ENCODE measurements at places on chromosomes 13 and 19.

DNA sequence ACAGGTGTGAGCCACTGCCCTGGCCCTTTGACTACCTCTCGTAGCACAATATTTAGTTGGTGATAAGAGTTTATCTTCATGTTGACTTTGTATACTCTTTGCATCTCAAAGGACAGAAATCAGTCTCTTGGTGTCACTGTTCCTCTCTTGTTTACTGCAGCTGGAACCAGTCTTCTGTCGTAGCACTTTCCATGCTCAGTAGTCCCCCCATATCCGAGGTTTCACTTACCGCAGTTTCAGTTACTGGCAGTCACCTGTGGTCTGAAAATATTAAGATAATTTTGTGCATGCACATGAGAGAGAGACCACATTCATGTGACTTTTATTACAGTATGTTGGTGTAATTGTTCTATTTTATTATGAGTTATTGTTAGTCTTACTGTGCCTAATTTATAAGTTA, 49.1 kb downstream of the WASF3 start:
- DNase-seq = no peak

GRCh38 chr13:42320375-42320787, 48.4 kb downstream of the AKAP11 start:
- no peak for DNase-seq

DNA sequence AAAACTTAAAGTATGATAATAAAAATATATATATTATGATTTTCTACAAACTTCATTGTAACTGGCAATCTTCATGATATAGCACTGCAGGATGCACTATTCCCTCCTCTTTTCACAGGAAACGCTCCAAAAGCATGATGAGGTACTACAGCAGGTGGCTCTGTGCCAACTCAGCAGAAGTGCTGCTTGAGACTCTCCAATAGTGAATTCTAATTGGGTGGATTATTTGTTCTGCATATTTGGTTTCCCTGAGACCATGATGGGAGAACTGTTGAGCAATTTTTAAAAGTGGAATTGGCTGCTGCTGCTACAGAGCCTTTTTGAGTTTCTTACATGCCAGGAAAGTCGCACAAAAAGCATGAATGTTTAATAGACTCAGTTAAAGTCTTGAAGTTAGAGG, 1782.4 kb upstream of the PCDH20 start:
- DNase-seq = no peak

DNA sequence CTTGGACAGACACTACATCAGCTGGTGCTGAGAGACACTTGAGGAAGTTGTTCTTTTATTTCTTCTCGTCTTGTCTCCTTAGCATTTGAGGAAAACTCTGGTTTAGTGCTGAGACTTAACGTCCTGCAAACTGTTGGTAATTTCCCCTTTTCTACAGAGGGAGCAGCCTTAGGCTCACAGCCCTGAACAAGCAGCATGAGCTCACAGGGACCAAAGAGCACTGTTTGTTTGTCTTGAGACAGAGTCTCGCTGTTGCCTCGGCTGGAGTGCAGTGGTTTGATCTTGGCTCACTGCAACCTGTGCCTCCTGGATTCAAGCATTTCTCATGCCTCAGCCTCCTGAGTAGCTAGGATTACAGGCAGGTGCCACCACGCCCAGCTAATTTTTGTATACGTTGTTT, 5.5 kb downstream of the ZNF805 start:
- no peak for DNase-seq

GRCh38 chr13:106484537-106485193, 50.8 kb downstream of the EFNB2 start:
- DNase-seq = no peak

- no peak for DNase-seq
Observed at GRCh38 chr13:113928685-113929627, 44.9 kb downstream of the C13orf46 start.

DNA sequence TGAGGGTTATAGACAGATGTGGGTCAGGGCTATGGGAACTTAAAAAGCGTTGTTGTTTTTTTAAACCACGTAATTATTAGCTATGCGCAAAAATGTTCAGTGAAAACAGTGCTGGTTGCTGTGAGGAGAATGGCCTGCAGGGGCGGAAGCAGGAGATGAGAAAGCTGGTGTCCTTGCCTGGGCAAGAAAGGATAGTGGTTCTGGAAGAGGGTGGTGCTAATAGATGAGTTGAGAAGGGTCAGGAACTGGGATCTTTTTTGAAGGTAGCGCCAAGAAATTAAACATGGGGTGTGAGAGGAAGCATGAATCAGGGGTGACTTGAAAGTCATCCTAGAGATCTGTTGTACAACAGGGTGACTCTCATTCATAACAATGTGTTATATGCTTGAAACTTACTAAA, 4.8 kb upstream of the SMG9 start:
- DNase-seq = no peak

DNA sequence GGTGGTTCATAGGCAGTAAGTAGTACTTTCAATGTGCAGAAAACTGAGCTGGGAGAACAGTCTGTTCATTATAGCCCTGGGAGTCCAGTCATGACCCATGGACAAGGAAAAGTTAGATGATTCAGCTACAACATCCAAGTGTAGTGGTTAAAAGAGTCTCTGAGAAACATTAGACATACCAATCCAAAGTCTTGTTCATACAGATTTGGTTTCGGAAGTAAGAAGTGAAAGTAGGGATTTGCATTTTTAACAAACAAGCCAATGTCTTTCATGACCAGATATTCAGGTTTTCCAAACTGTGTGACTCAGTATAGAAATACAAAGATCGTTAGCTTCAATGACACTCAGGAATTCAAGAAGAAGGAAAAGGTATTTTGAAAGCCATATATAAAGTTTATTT, 345.3 kb downstream of the SLITRK1 start:
- DNase-seq = no peak

- no peak for DNase-seq
Observed at GRCh38 chr19:17346109-17346671, 8.8 kb downstream of the GTPBP3 start.

GRCh38 chr13:31629085-31629780, 110.1 kb upstream of the RXFP2 start:
- DNase-seq = no peak

DNA sequence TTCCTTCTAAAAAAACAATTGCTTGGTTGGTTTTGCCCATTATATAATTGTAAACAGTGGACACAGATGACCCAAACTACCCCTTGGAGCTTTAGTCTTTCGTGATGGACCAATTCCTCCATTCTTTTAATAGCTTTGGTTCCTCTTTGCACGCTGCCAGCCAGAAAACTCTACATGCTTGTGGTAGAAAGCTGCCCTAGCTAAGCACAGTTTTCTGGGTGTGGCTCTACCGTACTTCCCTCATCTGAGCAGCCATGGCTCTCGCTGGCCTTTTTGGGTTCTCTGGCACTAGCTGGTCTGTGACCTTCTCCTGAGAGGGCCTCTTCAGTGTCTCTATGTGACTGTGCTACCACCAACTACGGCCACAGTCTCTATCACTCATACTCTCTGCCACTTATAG, 29.9 kb upstream of the CEBPA start:
- no peak for DNase-seq

GRCh38 chr13:32917504-32917903, 98.7 kb upstream of the KL start:
- DNase-seq = no peak

DNA sequence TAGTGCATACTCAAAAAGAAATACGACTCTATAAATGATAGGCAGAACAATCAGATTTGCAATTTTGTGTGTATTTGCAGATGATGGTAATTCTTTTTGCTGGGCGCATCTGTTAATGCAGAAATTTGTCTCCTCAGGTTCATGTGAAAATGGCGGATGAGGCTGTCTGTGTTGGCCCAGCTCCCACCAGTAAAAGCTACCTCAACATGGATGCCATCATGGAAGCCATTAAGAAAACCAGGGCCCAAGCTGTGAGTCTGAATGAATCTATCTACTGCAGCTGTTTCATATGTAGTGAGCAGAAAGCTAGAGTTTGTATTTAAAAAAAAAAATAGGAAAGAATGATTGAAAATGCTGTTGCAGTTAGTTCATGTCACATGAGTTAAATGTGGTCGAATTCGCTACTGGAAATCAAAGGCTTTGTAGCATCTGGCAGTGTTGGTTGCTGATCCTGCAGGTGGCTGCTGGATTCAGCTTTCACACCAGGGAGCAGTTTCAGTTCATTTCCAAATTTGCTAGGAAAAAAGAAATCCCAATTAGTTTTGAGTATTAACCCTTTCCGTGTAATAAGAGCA, 66.0 kb downstream of the PCCA start:
- DNase-seq = no peak

GRCh38 chr19:49453757-49454240, 774 bp downstream of the ALDH16A1 start:
- no peak for DNase-seq

GRCh38 chr13:113407531-113408393, 43.8 kb upstream of the GRTP1 start:
- DNase-seq = no peak

GRCh38 chr19:30227661-30228112, 144.5 kb upstream of the ZNF536 start:
- DNase-seq = no peak

- no peak for DNase-seq
Observed at GRCh38 chr13:20728579-20729311, 25.2 kb downstream of the IL17D start.

DNA sequence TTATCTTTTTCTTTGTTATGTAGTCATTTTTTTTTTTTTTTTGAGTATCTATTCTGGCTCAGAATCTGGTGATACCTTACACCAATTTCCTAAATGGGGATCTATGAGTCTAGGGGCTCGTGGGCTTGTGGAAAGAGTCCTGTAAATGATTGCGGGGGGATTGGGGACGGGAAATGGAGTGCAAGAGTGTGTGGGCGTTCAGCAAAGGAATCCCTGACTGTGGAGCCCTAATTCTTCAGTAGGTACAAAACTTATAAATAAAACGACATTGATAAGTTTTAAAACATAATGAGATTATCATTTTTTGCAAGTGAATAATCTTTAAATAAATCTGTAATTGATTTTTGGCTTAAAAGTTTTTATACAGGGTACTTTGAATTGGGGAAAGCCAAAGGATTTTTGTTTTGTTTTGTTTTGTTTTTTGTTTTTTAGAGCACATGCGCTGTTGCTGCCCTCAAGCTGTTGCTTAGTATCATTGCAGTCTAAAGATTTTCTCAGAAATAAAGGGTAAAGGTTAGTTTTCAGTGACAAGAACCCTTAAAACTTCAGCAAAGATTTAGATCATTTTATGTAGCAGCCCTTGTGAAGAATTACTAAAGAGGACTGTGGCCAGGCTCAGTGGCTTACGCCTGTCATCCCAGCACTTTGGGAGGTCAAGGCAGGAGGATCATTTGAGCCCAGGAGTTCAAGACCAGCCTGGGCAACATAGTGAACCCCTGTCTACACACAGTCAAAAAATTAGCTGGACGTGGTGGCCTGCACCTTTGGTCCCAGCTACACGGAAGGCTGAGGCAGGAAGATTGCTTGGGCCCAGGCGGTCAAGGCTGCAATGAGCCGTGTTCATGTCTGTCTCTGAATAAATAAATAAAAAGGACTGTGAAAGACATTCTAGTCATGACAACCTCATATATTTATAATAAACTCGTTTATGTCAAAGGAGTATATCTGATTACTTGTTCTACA, 1.7 kb downstream of the ERCC5 start:
- peak; percentile 18 for DNase-seq

- no peak for DNase-seq
Observed at GRCh38 chr13:29911781-29912418, 61.5 kb upstream of the UBL3 start.

DNA sequence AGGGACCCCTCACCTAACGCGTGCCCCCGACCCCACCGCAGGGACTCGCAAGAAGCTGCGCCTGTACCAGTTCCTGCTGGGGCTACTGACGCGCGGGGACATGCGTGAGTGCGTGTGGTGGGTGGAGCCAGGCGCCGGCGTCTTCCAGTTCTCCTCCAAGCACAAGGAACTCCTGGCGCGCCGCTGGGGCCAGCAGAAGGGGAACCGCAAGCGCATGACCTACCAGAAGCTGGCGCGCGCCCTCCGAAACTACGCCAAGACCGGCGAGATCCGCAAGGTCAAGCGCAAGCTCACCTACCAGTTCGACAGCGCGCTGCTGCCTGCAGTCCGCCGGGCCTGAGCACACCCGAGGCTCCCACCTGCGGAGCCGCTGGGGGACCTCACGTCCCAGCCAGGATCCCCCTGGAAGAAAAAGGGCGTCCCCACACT, 4.7 kb upstream of the MYBPC2 start:
- DNase-seq = peak; percentile 63

GRCh38 chr13:84265257-84265764, 383.0 kb upstream of the SLITRK1 start:
- no peak for DNase-seq

DNA sequence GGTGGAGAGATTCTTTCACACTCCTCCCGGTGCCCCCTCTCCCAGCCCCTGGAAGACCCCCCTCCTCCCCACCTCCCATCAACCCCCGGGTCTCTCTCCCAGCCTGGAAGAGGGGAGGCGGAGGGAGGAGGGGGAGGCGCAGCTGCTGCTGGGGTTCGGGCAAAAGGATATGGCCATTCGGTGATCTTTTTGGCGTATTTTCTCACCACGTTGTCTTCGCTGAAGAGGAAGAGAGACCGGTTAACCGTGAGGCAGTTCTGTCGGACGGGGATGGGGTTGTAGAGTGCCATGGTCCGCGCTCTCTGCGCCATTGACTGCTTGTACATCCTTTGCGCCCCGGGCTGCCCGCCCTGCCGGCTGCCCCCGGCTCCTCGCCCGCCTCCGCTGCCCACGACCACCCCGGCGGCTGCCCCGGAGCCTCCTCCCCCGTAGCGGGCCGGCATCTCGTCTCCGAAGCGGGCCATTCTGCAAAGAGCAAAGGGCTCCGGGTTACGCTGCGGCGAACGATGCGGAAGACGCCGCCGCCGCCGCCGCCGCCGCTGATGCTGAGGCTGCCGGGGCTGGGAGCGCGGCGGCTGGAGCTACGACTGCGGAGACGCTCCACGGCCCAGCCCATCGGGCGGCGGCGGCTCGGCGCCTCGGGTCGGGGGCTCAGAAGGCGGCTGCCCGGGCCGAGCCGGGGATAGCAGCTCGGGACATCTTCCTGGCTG, 363 bp downstream of the CACNA1A start:
- DNase-seq = no peak

GRCh38 chr19:11639602-11640471, 42.6 kb downstream of the ZNF627 start:
- peak; percentile 88 for DNase-seq

- DNase-seq = no peak
Observed at GRCh38 chr19:49875857-49876421, 1.2 kb downstream of the AKT1S1 start.

DNA sequence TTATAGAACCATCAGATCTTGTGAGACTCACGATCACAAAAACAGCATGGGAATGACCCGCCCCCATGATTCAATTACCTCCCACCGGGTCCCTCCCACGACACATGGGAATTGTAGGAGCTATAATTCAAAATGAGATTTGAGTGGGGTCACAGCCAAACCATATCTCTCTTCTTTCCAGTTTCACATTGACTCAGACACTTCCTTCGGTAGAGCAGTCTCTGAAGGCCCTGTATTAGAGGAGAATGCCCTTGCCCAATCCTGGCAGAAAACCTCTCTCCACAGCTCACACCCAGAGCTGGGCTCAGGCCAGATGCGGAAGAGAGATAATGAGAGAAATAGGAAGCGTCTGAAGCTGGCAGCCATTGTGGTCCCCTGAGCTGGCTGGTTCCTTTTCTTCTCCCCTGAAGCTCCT, 72.4 kb upstream of the CLDN10 start:
- DNase-seq = no peak

GRCh38 chr19:32532233-32532632, 48.8 kb upstream of the PDCD5 start:
- no peak for DNase-seq
